ENCODE measurements at places on chromosomes 4 and X.

DNA sequence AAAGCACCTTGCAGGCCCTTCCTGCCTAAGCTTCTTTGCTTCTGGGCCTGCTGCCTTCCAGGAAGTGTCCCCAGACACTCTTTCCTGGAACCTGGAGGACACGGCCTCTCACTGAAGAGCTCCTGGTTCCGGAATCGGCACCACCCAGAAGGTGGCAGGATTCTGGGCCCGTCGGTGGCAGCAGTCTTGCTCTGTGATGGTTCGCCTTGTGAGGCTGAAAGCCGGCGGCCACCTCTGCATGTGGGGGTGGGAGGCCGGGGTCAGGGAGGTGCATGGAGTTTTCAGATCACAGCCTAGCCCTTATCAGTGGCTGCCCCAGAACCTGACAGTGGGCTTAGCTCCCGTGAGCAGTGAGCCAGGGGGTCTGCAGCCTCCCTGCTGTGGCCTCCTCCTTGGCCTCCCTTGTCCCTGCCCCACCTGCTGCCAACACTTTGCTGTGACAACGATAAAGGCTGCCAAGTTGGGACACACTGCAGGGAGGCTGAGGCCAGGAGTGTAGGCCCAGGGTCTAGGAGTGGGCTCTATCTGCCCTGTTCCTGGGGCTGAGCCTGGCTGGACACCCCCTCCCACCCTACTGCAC is 30.8 kb upstream of the GPR78 start:
- no peak for DNase-seq

DNA sequence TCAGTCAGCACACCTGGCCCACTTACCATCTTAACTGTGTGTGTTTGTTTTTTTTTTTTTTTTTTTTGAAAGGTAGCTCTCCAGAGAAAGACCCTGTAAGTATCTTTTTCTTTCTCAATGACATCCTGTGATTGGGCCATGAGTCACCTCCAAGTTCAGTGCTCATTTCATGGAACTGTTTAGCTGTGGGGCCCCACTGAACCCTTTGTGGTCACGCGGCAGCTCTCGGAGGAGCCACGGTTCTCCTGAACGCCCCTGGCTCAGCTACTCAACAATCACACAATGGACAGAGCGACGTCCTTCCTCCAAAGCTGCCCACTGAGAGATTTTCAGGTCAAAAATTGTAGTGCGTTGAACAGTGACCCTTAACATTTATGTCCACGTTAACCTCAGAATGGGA is 14.2 kb upstream of the IL3RA start:
- no peak for DNase-seq

DNA sequence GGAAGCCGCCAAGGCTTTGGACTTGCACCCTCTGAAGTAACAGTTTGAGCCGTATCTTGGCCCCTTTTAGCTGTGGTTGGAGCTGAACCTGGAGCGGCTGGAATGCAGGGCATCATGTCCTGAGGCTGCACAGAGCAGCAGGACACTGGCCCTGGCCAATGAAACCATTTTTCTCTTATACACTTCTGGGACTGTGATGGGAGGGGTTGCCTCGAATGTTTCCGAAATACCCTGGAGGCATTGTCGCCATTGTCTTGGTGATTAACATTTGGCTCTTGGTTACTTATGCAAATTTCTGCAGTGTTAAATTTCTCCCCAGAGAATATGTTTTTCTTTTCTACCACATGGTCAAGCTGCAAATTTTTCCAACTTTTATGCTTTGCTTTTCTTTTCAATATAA is 137.2 kb downstream of the MAGEC1 start:
- DNase-seq: no peak

DNA sequence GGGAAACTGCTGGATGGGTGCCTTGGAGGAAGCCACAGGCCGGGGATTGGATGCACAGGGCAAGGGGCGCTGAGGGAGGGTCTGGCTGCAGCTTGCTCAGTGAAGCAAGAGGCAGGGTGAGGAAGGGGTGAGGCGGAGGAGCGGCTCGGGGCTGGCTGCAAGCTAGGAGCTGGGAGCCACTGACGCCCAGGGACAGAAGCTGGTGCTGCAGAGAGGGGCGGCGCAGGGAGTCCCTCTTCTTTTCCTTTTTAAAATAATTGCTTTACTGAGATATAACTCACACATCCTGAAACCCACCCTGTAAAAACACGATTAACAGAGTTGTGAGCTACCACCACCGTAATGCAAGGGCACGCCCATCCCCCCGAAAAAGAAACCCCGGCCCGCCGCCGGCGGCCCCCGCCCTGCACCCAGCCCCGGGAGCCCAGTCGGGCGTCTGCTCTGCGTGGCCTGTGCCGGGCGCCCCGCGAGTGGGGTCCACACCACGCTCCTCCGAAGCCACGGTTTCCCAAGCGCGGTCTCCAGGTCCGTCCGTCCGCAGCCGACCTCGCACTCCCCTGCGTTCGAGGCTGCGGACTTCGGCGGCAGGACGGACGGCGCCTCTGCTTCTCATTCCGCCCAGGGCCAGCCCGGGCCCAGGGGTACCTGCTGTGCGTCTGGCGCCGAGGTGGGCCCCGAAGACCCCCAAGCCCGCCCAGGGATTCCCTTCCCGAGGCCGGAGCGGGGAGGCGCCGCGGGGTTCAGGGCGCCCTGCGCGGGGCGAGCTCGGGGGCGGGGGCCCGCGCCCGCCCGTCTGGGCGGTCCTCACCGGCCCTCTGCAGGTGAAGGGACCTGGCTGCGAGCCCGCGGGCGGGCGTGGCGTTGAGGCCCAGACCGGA is 866 bp upstream of the UVSSA start:
- DNase-seq: no peak

GRCh38 chr4:174789657-174790056 is 39.4 kb downstream of the GLRA3 start:
- DNase-seq: no peak

DNA sequence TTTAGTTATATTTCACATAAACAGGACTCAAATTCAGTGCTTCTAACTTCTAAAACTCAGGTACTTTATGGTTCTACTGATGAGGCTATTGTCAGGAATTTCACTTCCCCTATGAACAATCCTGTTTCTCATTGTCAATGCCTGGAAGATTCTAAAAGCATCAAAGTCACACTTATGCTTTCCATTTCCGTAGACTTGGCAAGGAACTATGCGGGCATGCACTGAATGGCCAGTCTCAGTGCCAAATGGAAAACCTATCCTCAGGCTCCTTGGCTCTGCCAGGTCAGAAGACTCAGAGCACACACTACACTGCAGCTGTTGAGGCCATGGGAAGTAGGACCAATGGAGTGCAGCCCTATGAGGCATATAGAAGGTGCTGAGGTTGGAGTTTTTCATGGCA is 97.0 kb upstream of the PTPN13 start:
- no peak for DNase-seq

GRCh38 chr4:89284828-89285227 is 22.8 kb downstream of the GPRIN3 start:
- DNase-seq: no peak

GRCh38 chrX:118383120-118383519 is 37.2 kb downstream of the WDR44 start:
- no peak for DNase-seq

DNA sequence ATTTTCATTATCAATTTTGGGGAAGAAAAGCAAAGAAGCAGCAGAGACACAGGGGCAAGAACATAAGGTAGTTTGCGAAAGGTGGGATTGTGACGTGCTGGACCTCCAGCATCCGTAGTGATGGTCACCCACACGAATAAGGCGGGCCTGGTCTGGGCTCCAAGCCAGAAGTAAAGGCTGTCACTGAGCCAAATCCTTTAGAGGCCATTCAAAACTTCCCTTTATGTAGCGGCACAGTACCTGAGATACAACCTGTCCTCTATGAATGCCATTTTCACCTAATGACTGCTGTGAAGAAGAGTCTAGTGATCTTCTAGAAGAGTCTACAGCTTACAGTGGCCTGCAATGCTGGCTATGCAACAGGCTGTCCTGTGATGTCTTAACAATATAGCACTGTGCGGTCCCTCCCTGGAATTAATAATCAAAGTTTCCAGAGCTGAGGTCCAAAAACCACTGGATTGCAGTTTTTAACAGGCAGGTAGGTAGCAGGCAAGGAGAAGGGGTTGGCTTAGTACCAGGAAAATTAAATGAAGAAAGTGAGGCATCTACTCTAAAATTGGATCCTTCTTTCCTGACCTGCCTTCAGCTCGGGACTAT is 56.2 kb downstream of the TRIML1 start:
- DNase-seq: peak; percentile 5

GRCh38 chrX:140918398-140919038 is 83.9 kb upstream of the SPANXB1 start:
- peak; percentile 33 for DNase-seq

DNA sequence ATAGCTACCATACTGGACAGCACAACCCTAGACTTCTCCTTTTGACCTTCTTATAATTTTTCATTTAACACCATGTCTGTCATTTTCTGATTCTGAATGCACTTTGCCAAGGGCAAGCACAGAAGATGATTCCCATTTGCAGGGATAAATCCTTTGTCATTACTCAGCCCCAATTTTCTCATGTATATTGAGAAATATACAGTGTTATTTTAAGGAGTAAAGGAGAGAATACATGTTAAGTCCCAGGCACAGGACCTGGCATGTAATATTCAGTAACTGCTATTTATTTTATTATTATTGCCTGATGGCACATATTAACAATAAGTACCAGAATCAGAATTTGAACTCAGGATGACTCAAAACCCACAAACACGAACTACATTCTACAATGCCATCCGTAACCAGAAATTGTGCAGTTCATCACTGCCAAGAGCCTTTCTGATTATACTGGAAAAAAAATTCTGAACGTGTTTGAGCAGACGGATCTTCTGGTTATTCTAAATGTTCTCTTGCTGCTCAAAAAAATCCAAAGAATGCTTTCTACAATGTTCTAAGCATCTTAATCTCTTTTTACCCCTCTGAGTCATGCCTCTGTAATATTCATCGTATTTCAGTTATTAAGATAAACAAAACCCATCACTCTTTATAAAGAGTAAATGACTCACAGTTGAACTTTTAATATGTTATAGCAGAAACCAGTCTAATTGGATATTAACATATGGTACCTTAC is 170.0 kb downstream of the MID1 start:
- no peak for DNase-seq

GRCh38 chrX:68928401-68928800 is 99.6 kb downstream of the EFNB1 start:
- no peak for DNase-seq

- no peak for DNase-seq
Observed at GRCh38 chr4:44651425-44651824, at the start of gene YIPF7. YIPF7 (minus strand) TSS chr4:44651625; CDS start chr4:44650100, 1,525 bp downstream.

GRCh38 chrX:2159393-2159792 is 341.4 kb downstream of the DHRSX start:
- DNase-seq: no peak

DNA sequence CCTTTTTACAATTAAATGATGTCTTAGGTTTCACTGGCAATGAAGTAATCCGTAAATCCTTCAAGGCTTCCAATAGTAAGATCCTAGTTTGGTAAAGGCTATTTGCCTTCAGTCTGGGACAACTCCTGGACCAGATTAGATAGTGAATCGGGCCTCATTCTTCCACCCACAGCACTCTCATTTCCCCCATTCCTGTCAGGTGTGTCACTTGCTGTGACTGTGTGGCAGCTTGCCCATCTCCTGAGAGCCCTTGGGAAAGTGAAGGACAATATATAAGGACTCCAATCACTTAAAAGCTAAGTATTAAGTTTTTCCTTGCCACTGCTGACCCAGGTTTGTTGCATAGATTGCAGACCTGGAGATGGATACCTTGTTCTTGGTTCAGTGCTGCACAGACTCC is 3.3 kb upstream of the GASK1B start:
- no peak for DNase-seq

- DNase-seq: peak; percentile 85
Observed at GRCh38 chrX:13463608-13464007, 105.8 kb upstream of the EGFL6 start.

- no peak for DNase-seq
Observed at GRCh38 chrX:133668225-133668931, 253.1 kb upstream of the GPC4 start.

DNA sequence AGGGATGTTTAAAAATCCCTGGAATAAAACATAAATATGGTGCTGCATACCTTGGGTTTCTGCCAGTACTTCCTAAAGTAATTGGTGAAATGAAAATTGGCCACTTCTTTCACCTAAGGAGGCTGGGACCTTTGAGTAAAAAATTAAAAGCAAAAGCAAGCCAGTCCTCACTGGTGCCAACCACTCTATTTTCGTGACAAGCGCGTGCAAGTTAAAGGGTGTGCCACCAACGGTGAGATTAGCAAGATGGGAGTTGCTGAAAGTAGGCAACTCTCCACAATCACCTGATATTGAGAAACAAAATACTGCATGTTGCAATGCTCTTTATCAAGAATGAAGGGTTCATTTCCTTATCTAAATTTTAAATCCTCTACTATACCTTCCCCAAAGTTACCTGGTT is 19.7 kb upstream of the RTL9 start:
- DNase-seq: no peak

GRCh38 chr4:72969976-72970375 is 99.5 kb downstream of the COX18 start:
- no peak for DNase-seq

- DNase-seq: no peak
Observed at GRCh38 chr4:7559316-7559715, 124.6 kb upstream of the PSAPL1 start.

- DNase-seq: no peak
Observed at GRCh38 chr4:55386840-55387239, 8.9 kb upstream of the TMEM165 start.

DNA sequence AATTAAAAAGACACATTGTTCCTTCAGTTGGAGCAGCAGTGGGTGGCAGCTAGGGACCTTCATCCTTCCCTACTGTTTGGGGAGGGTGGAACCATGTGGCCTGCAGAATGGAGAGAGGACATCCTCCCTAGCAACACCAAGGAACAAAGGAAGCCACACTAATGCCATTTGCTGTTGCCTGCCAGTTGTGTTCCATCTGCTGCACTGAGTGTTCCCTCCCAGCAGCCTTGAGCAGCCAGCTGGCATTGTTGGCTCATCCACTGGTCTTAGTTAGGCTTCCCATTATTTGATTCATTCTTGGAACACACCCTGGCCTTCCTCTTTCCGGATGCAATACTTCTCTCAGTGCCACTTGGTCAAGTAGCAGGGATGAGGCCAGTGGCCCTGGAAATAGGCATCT is 25.0 kb upstream of the HMGB3 start:
- no peak for DNase-seq

- peak; percentile 68 for DNase-seq
Observed at GRCh38 chr4:128812442-128813235, 3.1 kb downstream of the JADE1 start.

Data from NCI-H1092 (cell line).